GM18507 (cell line): ENCODE measurements at places on chromosomes 5 and 9.

GRCh38 chr5:14818931-14819790 is 52.4 kb downstream of the ANKH start:
- DNase-seq = no peak

DNA sequence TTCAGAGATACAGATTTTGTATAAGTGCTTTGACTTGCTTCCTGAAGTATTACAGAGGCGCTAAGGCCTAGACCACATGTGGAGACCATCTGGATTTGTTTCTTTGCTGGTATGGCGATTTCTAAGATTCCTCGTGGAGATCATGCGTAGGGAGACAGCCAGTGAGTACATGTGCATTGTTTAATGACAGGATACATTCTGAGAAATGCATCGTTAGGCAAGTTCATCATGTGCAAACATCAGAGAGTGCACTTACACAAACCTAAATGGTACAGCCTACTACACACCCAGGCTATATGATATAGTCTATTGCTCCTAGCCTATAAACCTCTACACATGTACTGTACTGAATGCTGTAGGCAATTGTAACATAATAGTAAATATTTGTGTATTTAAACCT is 16.5 kb upstream of the CEP120 start:
- DNase-seq = no peak

DNA sequence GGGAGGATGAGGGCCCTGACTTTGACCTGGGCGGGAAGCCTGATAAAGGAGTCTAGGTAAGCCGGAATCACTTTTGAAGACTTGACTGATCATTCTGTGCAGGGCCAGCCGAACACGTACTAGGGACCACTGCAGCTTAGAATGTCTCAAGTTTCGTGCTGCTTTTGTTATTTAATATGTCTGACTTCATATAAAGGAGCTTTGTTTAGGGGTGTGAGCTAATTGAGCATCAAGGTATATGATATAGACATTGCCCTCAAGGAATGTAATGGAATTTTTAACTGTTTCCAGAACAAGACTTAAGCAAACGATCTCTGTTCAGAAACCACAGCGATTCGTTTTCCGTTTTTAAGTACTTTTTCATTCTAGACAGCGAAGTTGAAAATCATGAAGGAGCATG is 173.0 kb downstream of the SEMA6A start:
- DNase-seq = no peak

GRCh38 chr5:73367650-73368049 is 80.9 kb downstream of the FOXD1 start:
- no peak for DNase-seq

DNA sequence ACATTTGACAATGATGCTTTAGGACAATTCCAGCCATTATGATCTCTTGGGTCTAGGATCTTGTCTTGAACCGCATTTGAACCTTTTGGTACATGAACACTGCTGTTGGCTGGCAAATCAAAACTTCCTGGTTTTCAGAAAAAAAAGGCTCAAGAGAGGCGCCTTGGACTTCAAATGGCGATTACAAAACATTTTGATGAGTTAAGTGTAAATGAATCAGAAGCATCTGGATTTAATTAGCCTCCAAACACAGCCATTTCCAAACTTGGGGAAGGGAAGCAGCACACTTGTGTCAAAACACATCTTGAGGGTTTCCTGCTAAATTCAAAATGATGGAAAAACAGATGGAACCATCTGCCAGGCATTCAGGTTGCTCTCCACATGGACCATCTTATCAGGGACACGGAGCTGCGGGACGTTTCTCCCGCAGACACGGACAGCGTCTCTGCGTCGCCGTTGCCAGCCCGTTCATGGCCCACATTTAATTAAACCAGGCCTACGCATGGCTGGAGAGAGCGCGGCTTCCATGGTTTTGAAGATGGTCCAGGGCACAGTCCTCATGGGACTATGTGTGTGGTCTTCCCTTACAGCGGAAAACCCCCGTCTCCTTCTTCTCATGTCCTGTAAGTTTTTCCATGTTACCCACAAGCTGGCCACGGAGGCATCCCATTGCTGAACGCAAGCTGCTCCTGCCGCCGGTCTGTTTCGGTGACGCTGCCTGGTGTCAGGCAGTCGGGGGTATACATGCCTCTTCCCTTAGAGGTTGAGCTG is 55.8 kb upstream of the PTCH1 start:
- DNase-seq = no peak

- DNase-seq = no peak
These were observed 1164.5 kb downstream of the CDH12 start for GRCh38 chr5:21688655-21689054.

DNA sequence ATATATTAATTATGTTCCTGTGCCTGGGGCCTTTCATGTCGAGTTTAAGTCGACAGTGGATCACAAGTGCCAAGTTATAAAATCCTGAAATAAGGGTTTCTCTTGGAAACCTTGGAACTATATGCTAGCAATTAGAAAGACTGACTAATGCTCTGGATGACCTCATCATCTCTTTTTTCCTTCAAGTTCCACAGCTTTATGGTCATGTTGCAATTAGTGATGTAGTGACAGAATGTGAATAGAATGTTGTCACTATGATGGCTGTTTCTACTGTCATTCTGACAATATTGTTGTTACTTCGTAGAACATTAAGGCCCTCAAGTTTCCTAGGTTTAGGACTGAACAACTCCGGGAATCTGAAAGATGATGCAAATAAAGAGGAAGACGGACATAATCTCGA is 368.0 kb upstream of the SEMA6A start:
- DNase-seq = no peak

DNA sequence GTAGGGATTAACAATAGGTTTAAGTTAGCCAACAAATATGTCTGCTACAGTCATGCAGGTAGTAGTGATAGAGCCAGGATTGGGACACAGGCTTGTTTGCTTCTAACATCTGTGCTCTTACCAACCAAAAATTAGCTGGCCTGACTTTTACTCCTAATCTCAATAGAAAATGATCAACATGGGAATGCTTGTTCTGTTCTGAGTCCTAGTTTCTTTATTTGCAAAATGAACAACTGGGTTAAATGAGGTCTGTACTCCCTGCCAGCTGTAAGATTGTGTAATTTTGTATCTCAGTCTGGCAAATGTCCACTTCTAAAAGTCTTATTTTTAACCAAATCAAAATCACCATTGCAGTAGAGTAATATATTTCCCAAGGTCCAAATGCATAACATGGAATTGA is 216.8 kb downstream of the NMUR2 start:
- no peak for DNase-seq

DNA sequence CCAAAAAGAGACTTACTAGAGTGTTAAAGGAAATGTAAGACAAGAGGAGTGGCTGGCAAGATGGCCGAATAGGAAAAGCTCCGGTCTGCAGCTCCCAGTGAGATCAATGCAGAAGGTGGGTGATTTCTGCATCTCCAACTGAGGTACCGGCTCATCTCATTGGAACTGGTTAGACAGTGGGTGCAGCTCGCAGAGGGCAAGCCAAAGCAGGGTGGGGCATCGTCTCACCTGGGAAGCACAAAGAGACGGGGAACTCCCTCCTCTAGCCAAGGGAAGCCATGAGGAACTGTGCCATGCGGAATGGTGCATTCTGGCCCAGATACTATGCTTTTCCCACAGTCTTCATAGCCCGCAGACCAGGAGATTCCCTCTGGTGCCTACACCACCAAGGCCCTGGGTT is 308.7 kb downstream of the AGTPBP1 start:
- no peak for DNase-seq

GRCh38 chr5:173612948-173613347 is 3.5 kb downstream of the BOD1 start:
- DNase-seq = no peak

GRCh38 chr5:157248821-157249470 is 17.0 kb upstream of the CYFIP2 start:
- no peak for DNase-seq

DNA sequence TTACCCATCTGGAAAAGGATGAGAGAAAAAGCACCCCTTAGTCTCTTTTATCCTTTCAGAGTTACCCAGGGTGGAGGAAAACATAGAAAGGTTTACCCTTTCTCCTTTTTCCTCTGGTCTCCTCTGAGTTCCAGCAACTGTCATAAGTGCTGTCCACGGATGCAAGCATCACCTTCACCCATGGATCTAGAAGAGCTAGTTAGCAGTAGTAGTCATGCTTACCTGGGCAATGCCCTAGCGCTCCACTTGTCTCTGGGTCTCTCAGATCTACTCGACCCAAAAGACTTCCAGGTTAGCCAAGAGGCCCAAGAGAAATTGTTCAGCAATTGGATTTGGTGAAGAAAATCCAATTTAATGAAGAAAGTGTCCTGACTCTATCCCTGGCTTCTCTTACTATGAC is 656.2 kb upstream of the PTPRD start:
- DNase-seq = no peak

DNA sequence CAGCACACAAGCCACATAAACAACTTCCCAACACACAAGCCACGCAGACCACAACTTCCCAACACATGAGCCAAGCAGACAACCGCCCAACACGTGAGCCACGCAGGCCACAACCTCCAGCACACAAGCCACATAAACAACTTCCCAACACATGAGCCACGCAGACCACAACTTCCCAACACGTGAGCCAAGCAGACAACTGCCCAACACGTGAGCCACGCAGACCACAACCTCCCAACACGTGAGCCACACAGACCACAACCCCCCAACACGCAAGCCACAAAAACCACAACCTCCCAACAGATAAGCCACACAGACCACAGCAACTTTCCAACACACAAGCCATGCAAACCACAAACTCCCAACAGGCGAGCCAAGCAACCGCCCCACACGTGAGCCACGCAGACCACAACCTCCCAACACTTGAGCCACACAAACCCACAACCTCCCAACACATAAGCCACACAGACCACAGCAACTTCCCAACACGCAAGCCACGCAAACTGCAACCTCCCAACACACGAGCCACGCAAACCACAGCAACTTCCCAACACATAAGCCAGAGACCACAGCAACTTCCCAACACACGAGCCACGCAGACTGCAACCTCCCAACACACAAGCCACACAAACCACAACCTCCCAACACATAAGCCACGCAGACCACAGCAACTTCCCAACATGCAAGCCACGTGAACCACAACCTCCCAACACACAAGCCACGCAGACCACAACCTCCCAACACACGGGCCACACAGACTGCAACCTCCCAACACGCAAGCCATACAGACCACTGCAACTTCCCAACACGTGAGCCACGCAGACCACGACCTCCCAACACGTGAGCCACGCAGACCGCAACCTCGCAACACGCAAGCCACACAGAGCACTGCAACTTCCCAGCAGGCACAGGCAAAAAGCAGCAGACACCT is 10.1 kb downstream of the BRD9 start:
- no peak for DNase-seq

DNA sequence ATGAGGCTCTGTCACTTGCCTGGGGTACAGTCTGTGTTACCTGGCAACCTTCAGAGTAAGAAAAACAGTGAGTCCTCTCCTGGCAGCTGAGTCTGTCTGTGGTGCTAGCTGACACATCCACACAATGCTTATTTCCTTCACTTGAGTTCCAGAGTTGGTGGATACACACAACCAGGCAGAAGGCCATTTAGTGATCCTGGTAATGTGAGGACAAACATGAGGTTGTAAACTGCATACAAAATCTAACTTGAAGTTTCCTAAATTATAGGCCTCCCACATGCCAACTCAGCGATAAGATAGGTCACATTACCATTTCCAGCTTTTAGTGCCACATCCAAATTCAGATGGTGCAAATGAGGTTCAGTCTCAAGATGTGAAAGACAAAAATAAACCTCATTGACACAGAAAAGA is 125.5 kb downstream of the DCP2 start:
- no peak for DNase-seq

DNA sequence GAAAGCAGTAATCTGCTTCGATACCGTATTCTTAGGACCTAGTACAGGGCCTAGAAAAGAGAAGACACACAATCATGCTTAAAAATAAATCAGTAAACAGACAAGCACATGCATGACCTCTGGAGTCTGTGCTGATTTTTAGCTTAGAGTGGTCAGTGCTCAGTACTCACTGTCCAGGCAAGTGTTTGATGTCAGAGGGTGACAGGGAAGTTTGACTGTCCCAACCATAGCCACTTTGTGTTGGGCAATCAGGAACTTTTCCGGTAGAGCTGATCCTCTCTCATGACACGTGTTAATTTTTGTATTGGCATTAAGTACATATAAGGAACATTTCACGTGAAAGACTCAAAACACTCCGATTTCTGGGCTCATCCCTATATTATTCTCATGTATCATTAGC is 464.7 kb upstream of the KLF4 start:
- DNase-seq = no peak

DNA sequence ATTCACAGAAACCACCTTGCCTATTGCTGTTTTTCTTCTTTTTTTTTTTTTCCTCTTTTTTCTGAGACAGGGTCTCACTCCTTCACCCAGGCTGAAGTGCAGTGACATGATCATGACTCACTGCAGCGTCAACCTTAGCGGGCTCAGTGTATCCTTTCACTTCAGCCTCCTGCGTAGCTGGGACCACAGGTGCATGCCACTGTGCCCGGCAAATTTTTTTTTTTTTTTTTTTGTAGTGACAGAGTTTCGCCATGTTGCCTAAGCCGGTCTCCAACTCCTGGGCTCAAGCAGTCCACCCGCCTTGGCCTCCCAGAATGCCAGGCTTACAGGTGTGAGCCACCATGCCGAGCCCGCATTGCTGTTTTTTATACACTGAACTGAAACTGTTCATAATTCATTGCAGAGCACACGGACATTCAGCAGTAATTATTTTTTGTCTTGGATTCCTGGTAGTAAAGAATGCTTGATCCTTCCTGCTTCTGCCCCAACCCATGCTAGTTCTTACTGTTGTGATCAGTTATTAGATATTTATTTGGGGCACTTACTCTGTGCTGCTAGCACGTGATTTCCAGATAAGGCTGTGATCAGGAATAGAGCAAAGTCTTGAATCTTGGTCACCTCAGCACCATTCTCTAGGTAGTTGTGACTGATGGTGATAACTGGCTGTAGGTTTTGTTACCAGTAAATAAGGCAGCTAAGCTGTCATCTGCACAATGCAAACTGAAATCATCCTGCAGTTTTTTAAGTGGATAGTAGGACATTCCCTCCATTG is 14.0 kb downstream of the MAP3K1 start:
- no peak for DNase-seq
